Activated T-helper 1 cell treated with anti-CD3 and anti-CD28 coated beads, Interleukin-12 subunit alpha, Interleukin-12 subunit beta, Interleukin-2, Interleukin-4 antibody, amounts not matched to agents 30 ng/mL and 10 ng/mL and 1 ng/mL, durations not matched to agents 14 hours and 24 hours and 36 hours (primary cell): ENCODE measurements at places on chromosomes 7 and 10. TPM values are rescaled to one million over a fixed set of nuclear protein-coding genes. Genes with fewer than 3 reads are reported as not detected.

The GPR158 gene
- not detected in 2 replicates for total RNA-seq

The PYROXD2 gene
- total RNA-seq: 2.8 and 2.9 TPM in 2 replicates

The VAX1 gene
- not detected in 2 replicates for total RNA-seq

The NPSR1 gene
- total RNA-seq: not detected in 2 replicates

DNA sequence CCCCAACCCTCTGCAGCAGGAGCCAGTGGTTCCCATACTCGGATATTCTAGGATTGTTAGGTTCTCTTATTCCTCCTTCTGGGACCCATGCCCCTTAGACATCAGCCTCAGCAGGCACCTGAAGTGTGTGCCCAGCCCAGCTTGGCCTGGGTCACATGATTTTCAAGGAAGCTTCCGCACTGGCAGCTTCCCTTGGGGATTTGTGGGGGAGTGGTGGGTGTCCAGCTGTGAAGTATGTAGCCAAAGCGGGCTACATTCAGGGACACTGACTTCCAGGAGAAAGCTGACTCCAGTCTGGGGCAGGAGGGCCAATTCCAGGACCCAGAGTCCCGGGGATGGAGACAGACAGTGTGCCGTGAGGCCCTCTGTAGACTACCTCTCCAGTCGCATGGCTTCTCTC lies 1.3 kb downstream of the LDB1 start:
- no peak for DNase-seq

- no peak for DNase-seq
Observed at GRCh38 chr7:16359216-16359615, 62.1 kb downstream of the CRPPA start.

- DNase-seq: no peak
Observed at GRCh38 chr7:116445447-116446211, 53.9 kb upstream of the CAV2 start.

GRCh38 chr10:88270871-88271713 lies 312.0 kb downstream of the RNLS start:
- DNase-seq: peak; percentile 63

GRCh38 chr7:12570534-12571461 lies at the start of gene SCIN:
Gene SCIN, plus strand, starts transcription at chr7:12570720. Its CDS starts 67 bp downstream, at chr7:12570787.
- DNase-seq: peak; percentile 6

DNA sequence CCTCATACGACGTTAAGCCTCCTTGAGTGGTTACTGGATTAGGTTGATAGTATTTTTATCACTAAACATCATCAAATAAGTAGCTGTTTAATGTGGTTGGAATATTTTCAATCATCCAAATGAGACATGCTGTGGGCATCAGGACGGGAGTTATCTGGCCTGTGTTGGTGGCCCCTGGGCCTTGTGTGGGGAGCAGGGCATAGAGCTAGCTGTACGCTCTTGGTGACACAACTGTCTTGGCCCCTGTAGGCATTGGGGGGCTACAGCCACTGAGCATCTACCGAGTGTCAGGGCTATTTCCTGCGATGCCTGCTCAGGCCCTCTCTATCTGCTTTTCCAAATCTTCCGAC lies 28.3 kb downstream of the BAG3 start:
- no peak for DNase-seq

- no peak for DNase-seq
Observed at GRCh38 chr7:94133460-94133859, 129.3 kb upstream of the BET1 start.

DNA sequence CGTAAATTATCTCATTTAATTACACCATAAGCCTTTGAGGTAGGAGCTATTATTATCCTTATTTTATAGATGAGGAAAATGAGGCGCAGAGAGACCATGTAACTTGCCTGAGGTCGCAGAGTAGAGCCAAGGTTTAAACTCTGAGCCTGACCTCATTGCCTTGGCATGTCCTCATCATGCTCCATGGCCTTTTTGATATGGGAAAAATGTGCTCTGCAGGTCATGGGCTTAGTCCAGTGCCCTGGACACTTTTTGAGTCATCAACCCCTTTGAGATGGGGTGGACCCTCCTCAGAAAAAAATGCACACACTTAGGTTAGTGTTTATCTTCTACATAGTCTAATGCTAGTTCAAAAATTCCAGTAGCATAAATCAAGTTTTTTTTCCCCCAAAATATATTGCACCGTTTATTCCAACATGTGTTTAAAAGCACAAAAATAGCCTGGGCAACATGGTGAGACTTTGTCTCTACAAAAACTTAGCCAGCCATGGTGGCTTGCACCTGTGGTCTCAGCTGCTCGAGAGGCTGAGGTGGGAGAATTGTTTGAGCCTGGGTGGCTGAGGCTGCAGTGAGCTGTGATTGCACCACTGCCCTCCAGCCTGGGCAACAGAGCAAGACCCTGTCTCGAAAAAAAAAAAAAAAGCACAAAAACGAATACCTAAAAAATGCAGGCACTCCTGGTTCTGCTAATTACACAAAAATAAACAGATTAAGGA lies 28.6 kb upstream of the TMEM178B start:
- DNase-seq: no peak
